Tongue (tissue), 3 donors: ENCODE measurements at places on chromosomes 2 and 18. TPM values are rescaled to one million over a fixed set of nuclear protein-coding genes. Genes with fewer than 3 reads are reported as not detected.

- no peak for DNase-seq
Measured at GRCh38 chr2:104650405-104650996, 203.4 kb upstream of the POU3F3 start.

LYG2 gene
- not detected for total RNA-seq

SLC9A2 gene
- total RNA-seq: 2.4 TPM

DNA sequence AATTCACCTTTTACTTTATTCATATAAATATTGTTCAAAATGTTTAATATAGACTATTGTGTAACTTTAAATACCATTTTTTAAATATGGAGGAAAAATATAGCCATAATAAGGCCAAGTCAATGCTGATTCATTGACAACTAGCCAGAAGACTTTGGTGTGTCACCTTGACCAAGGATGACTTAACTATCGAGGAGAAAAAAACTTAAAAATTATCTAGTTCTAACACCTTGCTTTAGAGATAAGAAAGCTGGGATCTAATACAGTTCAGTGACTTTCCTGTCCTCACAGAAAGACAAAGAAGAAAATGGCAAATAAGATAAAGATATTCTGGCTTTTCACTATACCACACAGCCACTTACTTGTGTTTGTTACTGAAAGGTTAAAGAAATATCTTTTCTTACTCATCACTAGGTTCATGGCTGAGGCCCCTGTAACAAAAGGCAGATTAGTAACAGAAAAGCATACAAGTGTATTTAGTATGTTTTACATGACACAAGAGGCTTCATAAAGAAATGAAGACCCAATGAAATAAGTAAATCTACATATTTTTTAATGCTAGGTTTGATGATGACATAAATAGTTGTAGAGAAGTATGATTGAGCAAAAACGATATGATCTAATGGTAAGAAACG is 65.9 kb upstream of the LRRTM1 start:
- no peak for DNase-seq

COL4A4 gene
- total RNA-seq: 4.9 TPM

SNTG2 gene
- total RNA-seq: 2.7 TPM

DNA sequence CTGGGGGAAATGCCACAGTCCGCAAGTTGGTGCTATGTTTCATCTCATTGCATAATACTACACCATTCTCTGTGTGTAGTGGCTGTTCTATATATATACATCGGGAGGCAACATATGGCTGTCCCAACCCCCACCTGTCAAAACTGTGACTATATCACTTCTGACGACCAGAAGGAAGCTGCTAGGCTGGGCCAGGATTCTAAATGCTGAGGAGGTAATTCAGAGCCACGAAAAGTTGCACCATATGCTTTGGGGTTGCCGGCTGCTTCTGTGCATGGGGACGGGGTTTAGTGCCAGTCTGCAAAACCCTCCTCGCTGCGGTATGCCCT is 117.3 kb downstream of the MSH2 start:
- DNase-seq: no peak

DNA sequence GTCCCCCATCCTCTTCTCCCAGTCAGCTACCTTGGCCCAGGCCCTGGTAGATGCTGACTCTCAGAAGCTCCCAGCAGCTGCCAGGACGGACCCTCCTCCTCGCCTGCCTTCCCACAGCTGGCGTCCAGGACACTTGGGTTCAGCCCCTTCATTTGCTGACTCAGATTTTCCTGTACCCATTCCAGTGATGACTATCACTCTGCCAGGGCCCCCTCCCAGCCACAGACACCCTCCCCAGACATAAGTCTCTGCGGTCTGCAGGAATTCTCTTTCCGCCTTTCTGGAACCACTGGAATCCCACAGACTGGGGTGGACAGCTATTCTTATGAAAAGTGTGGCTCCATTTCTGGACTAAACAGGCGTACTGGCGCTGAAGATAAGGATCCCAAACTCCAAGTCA is 260.3 kb upstream of the EPAS1 start:
- no peak for DNase-seq

PLA2R1 gene
- total RNA-seq: 13.0 TPM

GRCh38 chr2:68365087-68365486 is at the start of gene PLEK:
Gene PLEK (plus strand): TSS chr2:68365282. CDS start chr2:68365352, 70 bp downstream.
- peak; percentile 22 for DNase-seq

DNA sequence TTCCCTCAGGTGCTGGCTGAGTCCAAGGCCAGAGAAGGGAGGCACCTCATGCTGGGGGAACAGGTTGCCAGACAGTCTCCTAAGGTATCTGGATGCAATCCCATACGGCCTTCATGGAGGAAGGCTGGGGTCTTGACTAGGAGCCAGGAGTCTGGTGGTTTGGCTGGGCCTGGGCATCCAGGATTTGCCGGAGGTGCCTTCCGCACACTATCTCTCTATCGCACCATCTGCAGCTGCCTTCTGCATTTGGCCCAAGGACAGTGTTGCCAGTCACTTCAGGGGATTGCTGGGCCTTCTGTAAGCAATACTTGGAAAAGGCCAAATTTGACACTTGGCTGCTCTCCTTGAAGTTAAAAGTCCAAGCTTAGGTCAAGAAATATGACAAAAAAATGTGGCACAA is 327.2 kb downstream of the EN1 start:
- peak; percentile 21 for DNase-seq

GRCh38 chr2:225353579-225354085 is 45.9 kb upstream of the NYAP2 start:
- DNase-seq: no peak

GRCh38 chr2:225400060-225400511 is 576 bp downstream of the NYAP2 start:
- DNase-seq: peak; percentile 83

DNA sequence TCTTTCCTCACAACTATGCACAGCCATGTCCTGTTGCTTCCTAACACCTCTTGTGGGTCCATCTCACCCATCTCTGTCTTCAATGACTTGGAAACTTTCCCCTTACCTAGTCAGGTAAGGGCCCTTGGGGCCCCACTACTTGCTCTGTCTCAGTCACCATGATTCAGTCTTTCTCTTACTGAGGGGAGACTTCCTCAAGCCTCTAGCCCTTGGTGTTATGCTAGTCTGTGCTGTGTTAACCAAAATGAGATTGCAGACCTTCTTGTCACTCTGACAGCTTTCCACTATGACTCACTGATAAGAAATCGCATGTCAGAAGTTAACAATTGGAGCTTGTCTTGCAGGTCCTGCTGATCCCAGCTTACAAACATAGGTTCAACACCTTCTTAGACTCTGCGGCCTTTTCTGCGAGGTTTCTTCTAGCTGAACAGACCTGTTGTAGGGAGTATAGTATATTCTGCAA is 65.3 kb downstream of the WDR75 start:
- DNase-seq: no peak

NAPG gene
- total RNA-seq: 47.2 TPM

GAL3ST2 gene
- not detected for total RNA-seq

DNA sequence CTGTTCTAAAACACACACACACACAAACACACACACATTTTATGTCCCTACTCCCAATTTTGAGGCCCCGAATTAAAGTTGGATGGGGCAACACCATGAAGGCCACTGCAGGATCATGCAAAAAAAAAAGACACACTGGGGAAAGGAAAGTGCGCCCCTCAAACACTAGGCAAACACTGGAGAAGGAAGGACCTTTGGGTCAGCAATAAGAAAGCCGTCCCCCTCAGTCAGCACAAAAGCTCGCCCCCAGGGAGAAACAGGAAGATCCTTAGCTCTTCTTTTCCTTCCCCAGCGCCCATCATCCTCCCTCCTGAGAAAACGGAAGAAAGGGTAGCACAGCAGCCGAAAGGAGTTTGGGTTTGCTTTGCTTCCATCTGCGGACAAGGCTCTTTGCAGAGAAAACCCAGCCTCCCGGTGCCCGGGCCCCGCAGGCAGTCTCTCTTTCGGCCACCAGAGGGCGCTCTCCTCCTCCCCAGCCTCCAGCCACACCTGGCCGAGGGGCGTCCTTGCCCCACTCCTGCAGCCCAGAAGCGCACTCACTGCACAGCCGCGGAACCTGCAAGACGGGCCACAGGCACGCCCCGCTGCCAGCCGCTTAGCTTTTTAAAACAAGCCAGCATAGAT is 248.5 kb downstream of the CDH20 start:
- peak; percentile 88 for DNase-seq

SLC9A4 gene
- 0.10 TPM for total RNA-seq

DNA sequence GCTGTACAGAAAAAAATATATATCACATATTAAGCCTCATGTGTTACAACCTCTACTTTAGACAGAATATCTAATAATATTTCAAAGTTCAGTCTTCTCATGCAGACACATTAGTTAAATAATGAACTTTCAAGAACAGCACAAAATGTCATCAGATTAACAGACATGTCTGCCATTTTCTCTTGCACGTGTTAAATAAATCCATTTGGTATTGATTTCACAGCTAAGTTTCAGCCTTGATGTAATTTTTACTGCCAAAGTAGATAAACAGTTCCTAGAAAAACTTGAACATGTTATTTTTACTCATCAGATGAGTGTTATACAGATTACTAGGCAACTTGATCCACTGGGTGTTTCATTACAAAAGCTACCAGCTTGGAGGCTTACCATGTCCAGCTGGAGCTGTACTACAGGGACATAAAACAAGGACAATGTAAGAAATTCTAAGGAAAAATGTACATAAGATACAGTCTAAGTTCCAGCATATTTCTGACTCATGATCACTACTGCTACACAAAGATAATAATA is 290.7 kb upstream of the DDX18 start:
- peak; percentile 31 for DNase-seq

TMEM237 gene
- 30.6 TPM for total RNA-seq

- DNase-seq: no peak
Measured at GRCh38 chr18:54109131-54109683, 115.3 kb downstream of the MBD2 start.

- peak; percentile 45 for DNase-seq
Measured at GRCh38 chr18:12904012-12904516, 20.0 kb upstream of the PTPN2 start.

DNA sequence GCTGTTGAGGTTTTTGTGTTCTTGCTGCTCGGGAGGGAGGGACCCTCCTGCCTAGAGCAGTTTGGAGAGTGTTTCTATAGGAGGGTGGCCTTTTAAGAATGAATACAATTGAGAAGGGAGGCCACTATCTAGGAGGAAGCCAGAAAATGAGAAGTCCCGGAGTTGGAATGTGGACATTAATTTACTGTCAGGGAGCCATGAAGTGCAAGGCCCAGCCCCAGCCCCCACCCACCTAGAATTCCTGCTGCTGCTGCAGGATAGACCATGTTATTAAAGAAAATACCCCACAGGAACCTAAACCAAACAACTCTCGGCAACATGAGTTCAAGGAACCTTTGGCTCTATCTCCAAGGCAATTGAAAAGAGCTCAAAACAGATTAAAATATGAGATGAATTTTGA is 46.0 kb downstream of the ZBTB7C start:
- no peak for DNase-seq

GULP1 gene
- total RNA-seq: 62.0 TPM

GRCh38 chr2:172513524-172513900 is 42.4 kb upstream of the PDK1 start:
- no peak for DNase-seq

- DNase-seq: no peak
Measured at GRCh38 chr2:232883116-232883721, 13.2 kb downstream of the SNORC start.

DNA sequence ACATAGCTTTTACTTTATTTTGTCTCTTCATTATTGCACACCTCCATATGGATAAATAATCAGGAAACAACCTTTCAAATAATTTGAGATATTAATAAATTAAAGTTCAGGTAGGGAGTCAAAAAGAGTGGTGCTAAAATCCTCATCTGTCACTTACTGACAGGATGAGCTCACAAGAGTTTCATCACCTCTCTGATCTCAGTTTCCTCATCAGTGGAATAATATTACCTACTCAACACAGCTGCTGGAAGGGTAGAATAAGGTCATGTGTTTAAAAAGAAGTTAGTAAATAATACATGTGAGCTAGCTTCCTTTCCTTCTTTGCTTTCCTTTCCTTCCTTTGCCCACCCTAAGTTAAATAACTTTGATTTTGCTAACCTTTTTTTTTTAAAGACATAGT is 61.9 kb downstream of the RDH14 start:
- no peak for DNase-seq

- DNase-seq: no peak
Measured at GRCh38 chr18:22745966-22746365, 187.2 kb upstream of the RBBP8 start.
